ENCODE measurements at places on chromosomes 16 and 17.

- no peak for DNase-seq
Observed at GRCh38 chr17:47693731-47694580, at the start of gene TBKBP1. Gene TBKBP1, plus strand, starts transcription at chr17:47694161. Its CDS starts 1,952 bp downstream, at chr17:47696113.

DNA sequence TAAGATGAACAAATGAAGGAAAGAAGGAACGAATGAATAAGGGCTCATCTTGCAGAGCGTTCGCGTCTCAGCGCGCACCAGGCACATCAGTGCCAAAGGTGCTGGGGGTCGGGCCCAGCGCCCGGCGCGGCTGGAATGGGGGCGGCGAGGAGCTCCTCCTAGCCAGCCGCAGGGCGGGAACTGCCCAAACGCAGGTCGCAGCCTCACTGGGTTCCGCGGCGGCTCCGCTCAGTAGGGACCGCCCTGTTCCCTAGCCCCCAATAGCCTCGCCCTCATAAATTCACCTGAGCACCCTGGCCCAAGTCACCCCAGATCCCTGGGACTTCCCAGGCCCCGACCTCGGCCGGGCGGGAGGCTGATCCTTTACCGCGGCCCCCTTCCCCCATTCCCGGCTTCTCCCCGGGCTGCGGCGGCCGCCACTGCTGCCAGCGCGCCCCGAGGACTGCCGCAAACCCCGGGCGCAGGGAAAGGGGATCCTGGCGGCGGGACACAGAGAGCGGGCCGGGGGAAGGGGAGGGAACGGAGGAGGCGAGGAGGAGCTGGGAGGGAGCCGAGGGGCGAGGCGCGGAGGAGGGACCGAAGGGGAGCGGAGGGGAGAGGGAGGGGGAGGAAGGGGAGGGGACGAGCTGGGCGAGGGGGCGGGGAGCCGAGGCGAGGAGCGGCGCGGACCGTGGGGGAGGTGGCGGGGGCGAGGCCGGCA lies 377 bp upstream of the CRHR1 start:
- peak; percentile 59 for DNase-seq

- no peak for DNase-seq
Observed at GRCh38 chr17:15392326-15392741, 50.9 kb upstream of the TEKT3 start.

DNA sequence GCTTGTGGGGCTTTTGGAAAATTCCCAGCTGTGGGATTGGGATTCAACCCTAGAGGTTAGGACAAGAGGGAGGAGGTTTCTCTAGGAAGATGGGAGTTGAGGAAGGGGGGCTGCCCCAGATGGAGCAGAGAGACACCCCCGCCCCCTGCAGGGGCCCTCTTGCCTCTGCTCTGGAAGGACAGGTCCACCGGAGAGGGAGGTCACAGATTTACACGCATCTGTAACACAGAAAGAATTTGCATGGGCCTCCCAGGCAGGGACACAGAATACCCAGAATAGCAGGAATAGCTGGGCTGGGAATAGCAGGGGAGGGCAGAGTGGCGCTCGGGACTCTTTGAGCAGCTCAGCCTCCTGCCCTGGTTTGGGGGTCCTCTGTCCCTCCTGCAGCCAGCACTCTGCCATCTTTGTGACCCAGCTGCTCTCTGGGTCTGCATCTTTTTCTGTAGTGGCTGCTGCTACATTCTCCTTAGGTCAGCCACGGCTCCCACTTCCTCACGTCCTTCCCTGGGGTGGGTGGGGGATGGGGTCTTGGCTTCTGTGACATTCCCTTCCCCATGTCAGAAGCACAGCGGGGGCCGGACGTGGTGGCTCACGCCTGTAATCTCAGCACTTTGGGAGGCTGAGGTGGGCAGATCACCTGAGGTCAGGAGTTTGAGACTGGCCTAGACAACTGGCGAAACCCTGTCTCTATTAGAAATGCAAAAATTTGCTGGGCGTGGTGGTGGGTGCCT lies 33.9 kb upstream of the PLLP start:
- DNase-seq = peak; percentile 32

DNA sequence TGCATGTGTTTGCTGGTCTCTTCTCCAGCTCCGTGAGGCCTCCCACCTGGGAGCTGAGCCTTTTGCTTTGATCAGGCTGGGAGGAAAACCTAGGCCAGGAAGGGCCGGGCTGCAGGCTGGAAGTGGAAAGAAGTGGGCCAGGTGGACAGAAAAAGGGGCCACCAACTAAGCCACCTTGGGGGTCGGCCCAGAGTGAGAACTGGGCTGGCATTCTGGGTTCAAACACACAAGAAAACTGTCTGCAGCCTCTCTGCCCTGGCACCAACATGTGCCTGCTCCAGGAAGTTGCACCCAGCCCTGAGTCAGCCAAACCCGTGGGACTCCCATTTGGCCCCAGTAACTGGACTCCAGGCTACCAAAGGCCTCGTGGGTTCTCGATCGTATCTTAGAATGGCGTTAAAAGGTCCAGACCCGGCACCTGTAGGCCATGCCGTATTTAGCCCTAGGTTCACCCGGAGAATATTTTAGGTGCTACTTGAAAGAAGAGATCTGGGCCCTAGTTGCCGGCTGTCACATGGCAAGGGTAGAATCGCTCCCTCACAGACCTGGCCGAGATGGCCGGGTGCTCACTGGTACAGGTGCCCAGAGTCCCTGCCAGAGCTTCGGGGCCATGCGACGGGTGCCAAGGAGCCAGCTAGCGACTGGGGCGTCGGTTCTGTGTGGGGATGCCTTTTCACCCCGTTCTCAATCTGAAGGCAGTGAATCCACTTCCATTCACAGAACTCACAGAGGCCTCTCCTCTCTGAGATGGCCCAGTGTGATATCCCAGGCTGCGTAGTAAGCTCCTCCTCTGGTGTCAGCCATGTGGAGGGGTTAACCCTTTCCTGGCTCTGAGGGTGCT lies 236.6 kb downstream of the MRTFB start:
- no peak for DNase-seq

GRCh38 chr17:80848449-80849102 lies 143.1 kb upstream of the CHMP6 start:
- DNase-seq = no peak

DNA sequence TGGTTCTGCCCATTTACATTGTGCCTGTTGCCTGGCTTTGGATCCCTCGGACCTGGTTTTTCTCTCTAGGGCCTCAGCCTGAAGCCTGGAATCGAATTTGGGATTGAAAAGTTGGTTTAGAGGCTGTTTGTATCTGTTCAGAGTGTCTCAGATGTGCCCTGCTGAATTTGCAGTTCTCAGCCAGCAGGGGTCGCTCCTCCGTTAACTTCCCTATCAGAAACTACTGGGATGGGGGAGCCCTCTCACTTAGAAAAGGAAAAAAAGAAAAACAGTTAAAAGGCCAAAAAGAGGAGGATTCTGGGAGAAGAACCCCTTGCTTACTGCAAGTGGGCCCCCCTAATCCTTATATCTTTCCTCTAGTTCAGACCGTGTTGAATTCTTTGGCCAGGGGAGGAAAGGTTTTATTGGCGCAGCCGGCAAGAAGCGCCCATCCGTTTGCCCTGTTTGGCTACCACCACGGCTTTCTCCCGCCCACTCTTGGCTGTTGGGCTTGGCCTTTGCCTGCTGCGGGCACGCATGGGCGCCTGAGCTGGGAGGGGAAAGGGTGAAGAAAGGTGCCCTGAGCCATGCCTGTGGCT lies 8.7 kb downstream of the FZD2 start:
- DNase-seq = no peak

GRCh38 chr16:87982581-87983041 lies 31.4 kb downstream of the BANP start:
- DNase-seq = no peak

DNA sequence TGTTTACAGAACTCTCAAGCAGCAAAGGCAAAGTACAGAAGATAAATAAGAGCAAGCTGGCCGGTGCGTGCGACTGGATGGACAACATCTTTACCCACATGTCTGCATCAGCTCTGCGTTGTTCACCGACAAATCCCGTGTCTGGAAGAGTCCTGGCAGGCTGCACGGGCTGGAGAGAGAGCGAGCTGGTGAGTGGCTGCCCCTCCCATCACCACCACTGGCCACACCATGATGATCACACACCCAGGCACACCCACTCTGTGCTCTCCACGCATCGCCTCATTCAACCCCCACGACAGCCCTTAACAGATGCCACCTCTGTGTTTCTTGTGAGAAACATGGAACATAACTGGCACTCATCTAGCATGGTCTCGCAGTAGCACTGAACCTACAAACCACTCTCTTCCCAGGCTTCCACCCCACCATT lies 59.2 kb downstream of the ANKRD11 start:
- DNase-seq = no peak

- peak; percentile 84 for DNase-seq
Observed at GRCh38 chr17:7296189-7296861, 1.9 kb upstream of the YBX2 start.

- DNase-seq = no peak
Observed at GRCh38 chr17:73943416-73944110, 259.9 kb upstream of the RPL38 start.

GRCh38 chr17:9839433-9839832 lies 13.7 kb downstream of the GLP2R start:
- DNase-seq = no peak

DNA sequence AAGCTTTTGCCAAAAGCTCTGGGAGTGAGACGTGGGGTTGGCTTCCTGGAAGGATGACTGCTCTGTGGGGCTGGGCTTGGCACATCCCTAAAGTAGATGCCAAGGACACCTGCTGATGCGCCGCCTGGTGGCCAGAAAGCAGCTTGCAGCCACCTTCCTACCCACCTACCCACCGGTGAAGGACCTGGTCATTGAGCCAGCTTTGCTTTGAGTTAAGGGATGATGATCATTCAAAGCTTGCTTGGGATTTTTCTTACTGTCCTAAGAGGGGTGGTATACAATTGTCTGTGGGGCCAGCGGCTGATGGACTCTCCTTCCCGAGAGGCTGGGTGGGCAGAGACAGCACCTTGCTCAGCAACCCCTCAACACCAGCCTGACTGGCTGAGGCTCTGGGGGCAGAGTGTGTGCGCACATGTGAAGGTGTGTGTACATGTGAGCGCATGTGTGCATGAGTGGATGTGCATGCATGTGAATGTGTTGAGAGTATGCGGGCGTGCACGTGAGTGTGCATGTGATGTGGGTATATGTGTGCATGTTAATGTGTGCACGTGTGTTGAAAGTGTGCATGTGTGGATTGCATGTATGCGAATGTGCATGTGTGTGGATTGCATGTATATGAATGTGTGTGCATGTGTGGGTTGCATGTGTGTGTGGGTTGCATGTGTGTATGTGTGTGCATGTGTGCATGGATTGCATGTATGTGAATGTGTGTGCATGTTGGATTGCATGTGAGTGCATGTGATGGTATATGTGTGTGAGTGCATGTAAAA lies 18.6 kb downstream of the C1QTNF1 start:
- no peak for DNase-seq

DNA sequence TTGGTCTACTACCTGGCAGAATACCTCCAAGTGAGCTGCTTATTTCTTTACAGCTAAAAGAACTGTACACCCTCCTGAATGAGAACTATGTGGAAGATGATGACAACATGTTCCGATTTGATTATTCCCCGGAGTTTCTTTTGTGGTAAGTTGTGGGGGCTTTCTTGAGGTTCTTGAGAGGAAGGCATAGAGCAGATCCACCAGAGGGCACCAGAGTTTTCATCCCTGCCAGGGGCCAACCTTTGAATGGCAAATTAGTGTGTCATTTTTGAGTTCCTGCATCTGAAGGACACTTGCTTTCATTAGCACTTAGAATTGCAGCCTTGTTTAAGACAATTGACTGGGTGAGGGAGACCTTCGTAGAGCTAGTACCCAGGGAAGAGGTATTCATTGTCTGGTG lies 35.0 kb downstream of the NMT1 start:
- no peak for DNase-seq

DNA sequence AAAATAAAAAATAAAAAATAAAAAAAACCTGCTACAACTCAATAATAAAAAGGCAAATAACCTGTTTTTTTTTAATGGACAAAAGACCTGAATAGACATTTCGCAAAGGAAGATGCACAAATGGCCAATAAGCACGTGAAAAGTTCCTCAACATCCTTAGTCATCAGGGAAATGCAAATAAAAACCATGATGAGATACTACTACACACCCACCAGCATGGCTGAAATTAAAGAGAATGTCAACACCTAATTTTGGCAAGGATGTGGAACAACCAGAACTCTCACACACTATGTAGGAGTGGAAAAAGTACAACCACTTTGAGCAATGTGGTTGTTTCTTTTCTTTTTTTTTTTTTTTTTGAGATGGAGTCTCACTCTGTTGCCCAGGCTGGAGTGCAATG lies 24.6 kb downstream of the COG7 start:
- DNase-seq = no peak

- no peak for DNase-seq
Observed at GRCh38 chr17:1478418-1478817, 14.1 kb downstream of the MYO1C start.
